Caco-2 (cell line): ENCODE measurements at places on chromosomes 1 and 21. TPM values are rescaled to one million over a fixed set of nuclear protein-coding genes. Genes with fewer than 3 reads are reported as not detected.

Gene ESRRG
- 6.6 and 8.6 TPM in 2 replicates for total RNA-seq

Gene VHLL
- total RNA-seq = not detected in 2 replicates

- H3K36me3 ChIP-seq = no peaks in the 10 kb centered on the region
- no peak for DNase-seq
- no peak overlapping the region for H3K27ac ChIP-seq
Observed at GRCh38 chr1:41720861-41721410, 197.8 kb downstream of the HIVEP3 start.

DNA sequence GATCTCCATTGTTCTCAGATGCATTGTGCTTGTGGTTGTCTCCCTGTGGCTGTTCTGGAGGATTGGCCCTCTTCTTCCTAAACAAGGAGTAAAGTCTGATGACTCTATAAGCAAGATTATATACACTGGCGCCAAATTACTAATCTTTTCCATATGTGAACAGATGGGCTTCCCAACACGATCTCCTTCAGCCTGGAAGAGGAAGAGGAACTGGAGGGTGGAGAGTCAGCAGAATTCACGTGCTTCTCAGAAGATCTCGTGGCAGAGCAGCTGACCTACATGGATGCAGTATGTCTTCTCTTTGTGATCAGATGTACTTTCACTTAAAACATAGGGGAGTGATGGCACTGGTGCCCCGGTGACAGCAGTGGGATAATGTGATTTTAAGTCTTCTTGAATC is 78.7 kb downstream of the RGL1 start:
- H3K27ac ChIP-seq = no peak overlapping the region
- DNase-seq = no peak
- no peaks in the 10 kb centered on the region for H3K36me3 ChIP-seq
- peaks cover 52% of the 10 kb centered on the region for H3K4me1 ChIP-seq
- no peaks in the 10 kb centered on the region for H3K27me3 ChIP-seq

GRCh38 chr1:218514689-218515088 is 169.6 kb downstream of the TGFB2 start:
- no peaks in the 10 kb centered on the region for H3K27me3 ChIP-seq
- no peak for DNase-seq
- no peaks in the 10 kb centered on the region for H3K36me3 ChIP-seq
- peaks cover 15% of the 10 kb centered on the region for H3K4me1 ChIP-seq

- no peak for DNase-seq
- no peak overlapping the region for H3K4me3 ChIP-seq
- no peaks in the 10 kb centered on the region for H3K4me1 ChIP-seq
- H3K27ac ChIP-seq = no peak overlapping the region
- no peaks in the 10 kb centered on the region for H3K36me3 ChIP-seq
- H3K27me3 ChIP-seq = no peaks in the 10 kb centered on the region
Observed at GRCh38 chr1:161848676-161849075, 82.6 kb downstream of the ATF6 start.
